NK-92 treated with Interleukin-12 subunit alpha and Interleukin-12 subunit beta, amount 100 ng/mL, for 24 hours (cell line): ENCODE measurements at places on chromosomes 6 and 20.
A peak's percentile ranks its signal among the peaks of the same experiment; 100 is the strongest.

GRCh38 chr6:48813836-48814235 lies 649.2 kb downstream of the MMUT start:
- no peak for DNase-seq

GRCh38 chr6:46042355-46042999 lies 26.8 kb upstream of the CLIC5 start:
- DNase-seq = no peak

DNA sequence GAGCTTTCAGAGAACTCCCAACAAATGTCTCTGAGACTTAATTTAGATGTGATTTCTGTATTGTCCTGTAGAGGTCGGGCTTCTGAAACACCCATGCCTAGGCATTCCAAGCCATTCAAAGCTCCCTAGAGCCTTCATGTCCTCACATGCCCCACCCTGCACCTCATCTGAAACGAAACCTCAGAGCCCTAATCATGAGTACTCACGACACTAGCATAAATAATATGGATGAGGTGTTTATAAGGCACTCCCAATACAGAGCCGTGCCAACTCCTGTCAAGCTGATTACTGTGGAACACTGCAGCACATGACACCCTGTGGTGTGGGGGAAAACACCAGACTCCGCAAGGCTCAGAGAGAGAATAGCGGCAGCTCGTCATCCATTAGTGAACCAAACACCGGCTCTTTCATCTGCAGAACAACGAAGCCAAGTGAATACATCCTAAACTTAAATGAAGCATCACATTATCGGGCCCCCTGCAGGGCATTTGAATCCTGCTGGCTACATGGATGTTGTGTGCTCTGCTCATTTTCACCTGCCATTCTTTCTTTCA lies 83.8 kb downstream of the FNDC1 start:
- no peak for DNase-seq

DNA sequence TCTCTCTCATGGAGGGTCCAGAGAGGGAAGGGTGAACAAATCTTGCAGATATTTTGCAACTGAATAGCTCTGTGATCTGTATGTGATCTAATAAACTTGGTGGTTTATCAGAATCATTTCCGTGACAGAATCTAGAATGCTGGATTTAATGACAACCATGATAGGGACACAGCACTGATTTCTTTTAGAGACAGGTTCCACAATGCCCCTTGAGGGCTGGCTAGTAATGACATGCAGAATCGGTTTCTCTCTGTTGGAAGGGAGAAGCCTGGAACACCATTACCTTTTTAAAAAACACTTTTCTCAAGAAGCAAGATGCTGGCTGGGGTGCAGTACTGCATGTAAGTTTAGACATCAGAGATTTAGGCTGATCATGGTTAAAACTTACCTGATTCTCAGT lies 313.4 kb downstream of the CDH26 start:
- no peak for DNase-seq

DNA sequence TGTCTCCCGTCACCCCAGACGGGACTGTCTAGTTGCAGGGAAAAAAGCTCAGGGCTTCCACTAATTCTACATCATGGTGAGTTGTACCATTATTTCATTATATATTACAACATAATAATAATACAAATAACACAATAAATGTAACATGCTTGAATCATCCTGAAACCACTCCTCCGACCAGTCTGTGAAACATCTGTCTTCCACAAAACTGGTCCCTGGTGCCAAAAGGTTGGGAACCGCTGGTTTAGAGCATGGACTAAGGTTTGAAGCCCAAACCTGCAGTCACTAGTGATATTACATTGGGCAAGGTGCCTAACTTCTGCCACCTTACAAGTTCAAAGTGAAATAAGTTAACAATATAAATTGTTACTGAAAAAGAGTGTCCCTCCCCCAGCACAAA lies 175.7 kb downstream of the PDE10A start:
- DNase-seq = no peak

DNA sequence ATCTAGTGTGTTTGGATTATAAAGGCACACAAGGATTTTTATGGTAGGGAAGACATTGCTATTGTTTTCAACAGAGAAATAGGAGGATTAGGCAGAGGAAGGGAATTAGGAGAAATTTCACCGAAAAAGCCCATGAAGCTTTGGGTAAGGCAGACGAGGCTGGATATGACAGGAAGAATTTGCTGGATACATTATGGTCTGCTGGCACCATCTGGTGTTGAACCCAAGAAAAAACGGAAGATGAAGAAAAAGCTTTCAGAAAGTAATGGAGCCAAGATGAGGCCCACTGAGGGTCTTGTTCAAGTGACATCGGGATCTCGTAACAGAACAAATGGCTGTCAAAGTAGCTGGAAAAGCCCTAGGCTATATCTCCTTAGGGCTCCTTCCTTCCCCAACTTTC lies 56.5 kb downstream of the OR2J2 start:
- no peak for DNase-seq

DNA sequence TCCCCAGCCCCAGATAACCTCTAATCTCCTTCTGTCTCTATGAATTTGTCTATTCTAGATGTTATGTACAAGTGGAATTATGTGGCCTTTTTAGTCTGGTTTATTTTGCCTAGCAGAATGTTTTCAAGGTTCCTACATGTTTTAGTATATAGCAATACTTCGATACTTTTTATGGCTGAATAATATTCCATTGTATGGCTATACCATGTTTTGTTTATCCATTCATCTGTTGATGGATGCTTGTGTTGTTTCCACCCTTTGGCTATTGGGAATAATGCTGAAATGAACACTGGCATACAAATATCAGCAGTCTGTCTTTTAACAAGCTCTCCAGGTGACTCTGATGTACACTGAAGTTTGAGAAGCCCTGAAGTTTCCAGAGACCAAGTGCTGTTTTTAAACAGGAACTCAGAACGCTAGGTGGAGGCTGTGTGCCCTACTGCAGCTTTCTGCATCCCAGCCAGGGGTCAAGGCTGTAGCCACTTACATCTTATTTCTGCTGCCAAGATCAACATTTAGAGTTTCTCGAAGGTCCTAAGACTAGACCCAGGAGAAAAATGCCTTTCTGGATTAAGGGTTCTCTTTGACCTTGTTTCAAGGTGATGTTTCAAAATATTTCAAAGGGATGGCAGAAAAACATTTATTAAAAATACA lies 123.0 kb downstream of the SOBP start:
- DNase-seq = no peak

DNA sequence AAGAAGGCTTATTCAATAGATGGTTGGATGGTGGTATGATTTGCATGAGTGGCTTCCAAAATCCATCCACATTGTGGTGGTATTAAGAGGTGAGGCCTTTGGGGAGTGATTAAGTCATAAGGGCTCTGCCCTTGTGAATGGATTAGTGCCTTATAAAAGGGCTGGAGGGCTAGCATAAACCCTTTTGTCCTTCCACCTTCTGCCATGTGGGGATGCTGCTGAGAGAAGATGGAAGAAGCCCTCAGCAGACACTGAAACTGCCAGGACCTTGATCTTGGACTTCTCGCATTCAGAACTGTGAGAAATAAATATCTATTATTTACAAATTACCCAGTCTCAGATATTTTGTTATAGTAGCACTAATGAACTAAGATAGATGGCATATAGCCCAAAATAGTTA lies 27.8 kb upstream of the SRPK1 start:
- DNase-seq = no peak

GRCh38 chr6:15153191-15153590 lies 92.7 kb upstream of the JARID2 start:
- DNase-seq = no peak

DNA sequence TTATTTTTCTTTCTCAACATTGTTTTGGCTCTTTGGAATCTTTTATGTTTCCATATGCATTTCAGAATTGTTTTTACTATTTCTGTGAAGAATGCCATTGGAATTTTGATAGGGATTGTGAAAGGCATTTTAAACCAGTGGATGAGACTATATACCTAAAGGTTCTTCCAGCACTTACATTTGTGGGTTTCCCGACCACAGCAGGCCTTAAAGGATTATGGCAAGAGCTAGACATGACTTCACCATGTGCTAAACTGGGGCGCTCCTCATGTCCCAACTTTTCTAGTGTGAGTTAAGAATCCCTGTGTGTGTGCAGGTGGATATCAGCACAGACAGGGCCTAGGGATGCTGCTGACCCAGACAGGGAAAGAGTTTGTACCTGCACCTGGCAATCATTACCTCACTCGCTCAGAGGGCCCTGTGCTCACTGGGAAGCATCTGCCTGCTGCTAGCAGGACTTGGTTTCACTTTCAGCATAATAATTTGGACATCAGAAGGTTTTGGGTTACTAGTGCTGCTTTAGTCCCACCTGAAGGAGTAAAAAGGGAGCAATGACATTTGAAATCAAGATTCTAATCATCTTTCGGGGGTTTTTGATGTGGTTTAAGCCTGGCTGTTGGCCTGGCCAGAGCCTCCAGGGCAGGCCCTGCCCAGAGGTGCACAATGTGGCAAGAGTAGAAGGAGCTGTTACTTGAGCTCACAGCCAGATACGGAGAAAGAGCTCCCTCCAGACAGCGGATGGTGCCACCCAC lies 137.1 kb downstream of the CDC5L start:
- DNase-seq = no peak

GRCh38 chr6:158231551-158232315 lies 63.6 kb downstream of the GTF2H5 start:
- peak; percentile 47 for DNase-seq

- no peak for DNase-seq
These were observed 18.1 kb upstream of the SNRPB2 start for GRCh38 chr20:16711661-16712258.

GRCh38 chr20:50575865-50576720 lies 65.9 kb downstream of the PTPN1 start:
- peak; percentile 37 for DNase-seq

- no peak for DNase-seq
These were observed 230.3 kb upstream of the ECI2 start for GRCh38 chr6:4365686-4366085.

- no peak for DNase-seq
These were observed 7.2 kb downstream of the PXDC1 start for GRCh38 chr6:3744211-3744900.

- DNase-seq = no peak
These were observed 1.8 kb upstream of the ABT1 start for GRCh38 chr6:26594730-26595632.
